Stimulated activated CD8-positive, alpha-beta memory T cell treated with anti-CD3 and anti-CD28 coated beads, Interleukin-4, amount 100 ng/mL, for 1 hour (primary cell): ENCODE measurements at places on chromosomes 3 and 15.

DNA sequence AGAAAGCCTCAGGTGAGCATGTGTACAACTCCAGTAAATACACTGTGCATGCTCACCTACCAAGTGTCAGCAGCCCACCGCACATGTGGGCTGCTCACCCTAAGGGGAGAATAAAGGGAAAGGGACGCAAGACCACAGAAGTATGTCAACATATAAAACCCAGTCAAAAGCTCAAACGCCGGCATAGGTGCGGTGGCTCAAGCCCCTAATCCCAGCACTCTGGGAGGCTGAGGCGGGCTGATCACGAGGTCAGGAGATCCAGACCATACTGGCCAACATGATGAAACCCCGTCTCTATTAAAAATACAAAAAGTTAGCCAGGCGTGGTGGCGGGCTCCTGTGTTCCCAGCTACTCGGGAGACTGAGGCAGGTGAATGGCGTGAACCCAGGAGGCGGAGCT lies 732.1 kb downstream of the ZPLD1 start:
- DNase-seq: no peak

GRCh38 chr3:49536875-49537533 lies 17.3 kb upstream of the BSN start:
- no peak for DNase-seq

DNA sequence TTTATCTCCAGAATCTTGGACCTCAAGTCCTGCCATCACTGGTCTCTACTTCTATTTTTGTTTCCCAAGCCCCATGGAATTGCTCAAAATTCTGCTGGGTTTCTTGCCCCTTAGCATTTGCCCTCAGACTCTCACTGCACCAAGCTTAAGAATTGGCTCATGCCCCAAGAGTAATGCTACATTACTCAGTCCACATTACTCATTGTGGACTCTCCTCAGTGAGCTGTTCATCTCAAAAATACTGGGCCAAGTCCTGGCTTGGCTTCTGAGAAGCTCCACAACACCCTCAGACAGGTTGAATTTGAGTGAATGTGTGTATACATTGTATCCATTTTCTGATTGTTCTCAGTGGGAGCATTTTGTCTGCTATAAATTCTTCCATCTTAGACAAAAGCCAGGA lies 364.4 kb upstream of the ARHGEF26 start:
- no peak for DNase-seq

- no peak for DNase-seq
Measured at GRCh38 chr3:7760718-7761117, 740.9 kb upstream of the LMCD1 start.

GRCh38 chr15:26171266-26171665 lies 308.1 kb upstream of the ATP10A start:
- DNase-seq: no peak

- no peak for DNase-seq
Measured at GRCh38 chr3:23489300-23490158, 286.4 kb downstream of the UBE2E2 start.

DNA sequence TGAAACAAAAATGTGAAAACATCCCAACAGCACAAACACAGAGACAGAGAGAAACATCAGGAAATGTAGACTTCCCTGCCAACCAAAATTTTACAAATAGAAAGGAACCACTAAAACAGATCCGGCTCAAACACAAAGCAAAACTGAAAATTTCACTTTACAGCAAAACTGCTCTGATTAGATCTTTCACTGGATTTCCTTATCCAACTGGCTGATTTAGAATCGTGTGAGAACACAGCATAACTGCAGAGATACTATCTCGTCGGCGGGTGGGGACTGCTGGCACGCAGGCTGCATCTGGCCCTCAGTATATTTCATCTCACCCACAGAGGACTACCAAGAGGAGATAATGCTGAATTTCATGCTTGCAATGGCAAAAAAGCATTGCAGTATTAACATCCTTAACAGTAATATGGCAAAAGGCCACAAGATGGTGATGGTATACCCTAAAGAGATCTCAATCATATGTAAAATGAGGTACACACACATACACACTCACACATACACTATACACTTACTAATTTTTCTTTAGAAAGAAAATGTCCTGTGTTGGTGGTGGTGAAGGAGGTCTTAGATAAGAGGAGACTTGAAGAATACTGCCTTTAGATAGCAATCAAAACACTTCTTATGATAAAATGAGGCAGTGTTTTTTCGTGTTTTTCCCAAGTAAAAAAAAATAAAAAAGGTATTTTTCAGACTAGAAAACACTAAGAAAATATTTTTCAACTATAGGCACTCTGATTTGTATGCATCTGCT lies 10.6 kb upstream of the LEO1 start:
- DNase-seq: no peak

DNA sequence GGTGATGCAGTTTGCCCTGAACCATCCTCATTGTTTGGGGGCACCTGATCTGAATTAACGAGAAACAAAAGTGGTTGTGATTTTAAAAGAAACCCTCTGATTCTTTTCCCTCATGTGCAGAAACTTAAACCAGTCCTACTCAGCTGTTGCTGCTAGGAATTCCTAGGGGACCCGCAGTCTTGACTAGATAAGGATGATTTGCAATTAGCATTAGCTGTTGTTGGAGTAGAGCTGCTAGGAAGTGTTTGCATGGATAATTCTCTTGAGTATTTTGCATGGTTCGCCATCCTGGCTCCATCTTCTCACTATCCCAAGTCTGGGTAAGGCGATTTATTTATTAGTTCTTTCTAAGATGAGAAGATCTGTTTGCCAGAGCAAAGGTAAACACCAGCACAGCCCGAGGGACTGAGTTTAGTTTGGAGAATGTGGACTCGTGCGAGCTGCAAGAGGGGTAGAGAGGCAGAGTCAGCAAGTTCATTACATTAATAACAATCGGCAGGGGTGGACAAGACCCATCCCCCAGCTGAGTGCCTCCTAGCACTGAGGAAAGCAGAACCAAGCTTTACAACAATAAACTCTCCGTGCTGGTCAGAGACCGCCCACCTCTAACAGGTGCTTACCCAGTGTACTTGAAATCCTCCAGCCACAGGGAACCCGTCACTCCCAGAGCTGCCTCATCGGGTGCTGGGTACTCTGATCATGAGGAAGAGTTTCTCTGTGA lies 4.1 kb downstream of the FGD5 start:
- no peak for DNase-seq

GRCh38 chr3:124351430-124352148 lies 359.7 kb upstream of the ROPN1 start:
- no peak for DNase-seq

- DNase-seq: no peak
Measured at GRCh38 chr3:180467177-180467576, 134.8 kb upstream of the TTC14 start.

DNA sequence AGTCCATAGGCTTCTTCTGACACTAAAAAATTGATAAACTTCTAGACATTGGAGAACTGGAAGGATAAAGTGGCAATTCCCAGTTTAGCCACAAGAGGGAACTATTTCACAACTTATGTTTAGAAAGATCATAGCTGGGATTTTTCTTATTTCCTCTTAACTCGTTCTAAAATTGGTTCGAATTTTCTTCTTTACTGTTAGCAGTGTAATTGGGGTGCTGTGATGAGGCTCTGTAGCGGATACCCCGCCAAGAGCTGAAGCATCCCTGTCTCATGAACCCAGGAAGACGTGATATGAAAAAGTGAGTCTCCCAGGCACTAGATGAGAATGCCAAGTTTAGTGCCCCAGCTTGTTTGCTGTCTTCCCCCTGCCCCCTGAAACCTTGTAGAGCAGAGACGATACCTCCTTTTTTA lies 85.1 kb downstream of the PDCD6IP start:
- no peak for DNase-seq

DNA sequence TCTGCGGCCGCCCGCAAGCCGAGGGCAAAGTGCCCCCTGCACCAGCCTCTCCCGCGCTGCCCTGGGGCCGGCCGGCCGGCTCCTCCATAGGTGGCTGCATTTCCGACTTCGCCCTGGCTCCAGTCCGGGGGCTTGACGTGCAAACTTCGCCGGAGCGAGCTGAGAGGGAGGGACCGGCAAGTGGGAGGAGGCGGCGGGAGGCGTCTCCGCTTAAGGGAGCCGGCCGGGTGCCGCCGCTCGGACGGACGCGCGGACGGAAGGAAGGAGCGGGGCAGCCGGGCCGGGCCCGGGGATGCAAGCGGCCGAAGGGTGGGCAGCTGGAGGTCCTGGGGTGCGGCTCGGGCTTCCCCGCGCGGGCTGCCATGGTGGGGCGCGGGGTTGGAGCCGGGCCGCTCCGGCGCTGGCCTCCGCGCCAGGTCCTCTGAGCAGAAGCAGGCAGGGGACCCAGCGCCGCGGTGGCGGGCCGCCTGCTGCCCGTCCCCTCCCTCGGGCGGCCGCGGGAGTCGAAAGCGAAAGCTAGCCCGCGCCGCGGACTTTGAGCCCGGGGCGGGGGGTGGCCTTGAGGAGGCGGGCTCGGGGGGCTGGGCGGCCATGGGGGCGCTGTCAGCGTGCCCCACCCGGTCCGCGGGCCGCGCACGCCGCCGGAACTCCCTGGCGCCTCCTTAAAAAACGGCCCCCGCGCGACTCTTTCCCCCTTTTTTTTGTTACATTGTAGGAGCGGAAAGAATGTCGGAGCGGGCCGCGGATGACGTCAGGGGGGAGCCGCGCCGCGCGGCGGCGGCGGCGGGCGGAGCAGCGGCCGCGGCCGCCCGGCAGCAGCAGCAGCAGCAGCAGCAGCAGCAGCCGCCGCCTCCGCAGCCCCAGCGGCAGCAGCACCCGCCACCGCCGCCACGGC lies at the start of gene SCAANT1:
Gene SCAANT1, minus strand, starts transcription at position 511 of the 895 bp plus-strand sequence.
- peak; percentile 66 for DNase-seq

GRCh38 chr15:76939715-76940114 lies 8.2 kb downstream of the RCN2 start:
- no peak for DNase-seq

DNA sequence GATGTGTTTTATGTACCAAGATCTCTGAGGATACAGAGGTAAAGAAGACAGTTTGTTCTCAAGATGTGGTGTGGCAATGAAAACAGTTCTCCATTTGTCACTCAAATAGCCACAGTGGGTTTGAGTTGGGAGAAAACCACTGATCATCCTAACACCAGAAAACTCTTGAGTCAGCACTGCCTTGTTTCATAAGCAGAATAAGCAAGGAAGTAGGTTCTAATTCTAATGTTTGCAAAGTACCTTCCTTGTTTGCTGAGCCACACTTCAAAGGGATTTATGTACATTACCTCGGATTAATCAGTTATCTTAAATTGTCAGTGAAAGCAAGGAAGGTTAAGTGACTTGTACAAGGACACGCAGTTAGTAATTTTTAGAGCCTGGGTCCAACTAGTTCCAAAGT lies 107.8 kb upstream of the BOC start:
- DNase-seq: no peak

DNA sequence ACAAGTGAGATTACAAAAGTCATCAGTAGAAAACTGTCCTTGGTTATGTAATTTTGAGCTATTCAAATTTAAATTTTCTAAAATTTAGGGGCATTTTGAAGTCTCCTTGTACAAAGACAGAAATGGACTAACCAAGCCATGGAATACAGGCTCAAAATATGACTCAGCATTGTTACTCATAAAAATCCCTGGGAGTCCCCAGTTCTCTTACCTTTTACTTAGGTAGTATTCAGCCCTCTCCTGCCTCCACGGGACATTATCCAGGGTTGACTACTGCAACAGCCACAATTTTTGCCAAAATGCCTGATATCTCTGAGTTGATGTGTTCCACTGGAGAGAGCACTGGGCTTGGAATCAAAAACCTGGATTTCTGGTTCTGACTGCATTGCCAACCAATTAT lies 25.0 kb downstream of the CLDN18 start:
- DNase-seq: no peak

- DNase-seq: no peak
Measured at GRCh38 chr3:129199366-129199765, 15.7 kb upstream of the CNBP start.

DNA sequence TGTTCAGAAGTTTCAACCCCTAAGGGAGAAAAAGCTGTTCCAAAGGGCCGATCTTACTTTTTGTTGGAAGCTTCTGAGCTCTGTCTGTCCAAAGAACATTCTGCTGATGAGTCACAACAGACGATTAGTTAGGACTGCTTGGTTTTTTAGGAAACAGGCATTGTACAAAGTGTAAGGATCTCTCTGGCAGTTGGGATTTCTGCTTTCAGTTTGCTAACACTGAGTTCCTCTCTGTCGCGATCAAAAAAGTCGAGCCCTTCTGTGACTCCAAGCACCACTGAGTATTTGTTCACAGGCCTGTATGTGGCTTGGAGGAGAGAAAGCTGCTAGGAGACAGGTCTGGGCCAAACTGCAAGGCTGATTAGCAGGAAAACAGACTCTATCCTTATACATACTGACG lies 91.8 kb upstream of the PFN2 start:
- no peak for DNase-seq

- DNase-seq: no peak
Measured at GRCh38 chr3:177673112-177673914, 476.0 kb upstream of the TBL1XR1 start.

DNA sequence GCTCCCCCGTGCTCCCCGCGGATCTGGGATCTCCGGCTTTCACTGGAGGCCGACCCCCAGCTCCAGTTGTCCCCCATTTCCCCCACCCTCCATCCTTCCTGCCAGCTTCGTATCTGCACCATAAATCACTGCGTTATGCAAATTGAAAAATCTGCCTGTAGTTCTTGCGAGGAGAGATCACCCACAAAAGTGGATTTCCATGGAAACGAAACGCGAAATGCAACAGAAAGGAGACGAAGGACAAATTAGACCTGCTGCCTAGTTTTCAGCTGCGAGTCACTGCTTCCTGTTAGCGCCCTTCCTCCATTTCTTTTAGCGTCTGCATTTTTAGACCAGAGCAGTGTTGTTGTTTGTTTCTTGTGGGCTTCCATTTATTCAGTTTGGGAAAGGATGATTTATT lies 127.1 kb upstream of the ATP10A start:
- DNase-seq: no peak

DNA sequence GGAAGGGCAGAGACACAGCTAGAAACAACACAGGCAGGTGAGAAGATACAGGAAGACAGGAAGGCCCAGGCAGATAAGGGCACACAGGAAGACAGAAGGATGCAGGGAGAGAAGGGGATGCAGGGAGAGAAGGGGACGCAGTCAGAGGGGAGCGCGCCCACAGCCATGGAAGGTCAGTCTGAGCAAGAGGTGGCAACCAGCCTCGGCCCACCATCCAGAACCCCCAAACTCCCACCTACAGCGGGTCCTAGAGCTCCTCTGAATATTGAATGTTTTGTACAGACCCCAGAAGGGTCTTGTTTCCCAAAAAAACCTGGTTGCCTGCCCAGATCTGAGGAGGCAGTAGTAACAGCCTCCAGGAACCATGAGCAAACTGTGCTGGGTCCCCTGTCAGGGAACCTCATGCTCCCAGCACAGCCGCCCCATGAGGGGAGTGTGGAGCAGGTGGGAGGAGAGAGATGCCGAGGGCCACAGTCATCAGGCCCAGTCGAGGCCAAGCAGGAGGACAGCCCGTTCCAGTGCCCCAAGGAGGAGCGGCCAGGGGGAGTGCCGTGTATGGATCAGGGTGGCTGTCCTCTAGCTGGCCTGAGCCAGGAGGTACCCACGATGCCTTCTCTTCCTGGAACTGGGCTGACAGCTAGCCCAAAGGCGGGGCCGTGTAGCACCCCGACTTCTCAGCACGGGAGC lies 27.6 kb upstream of the SLC28A1 start:
- DNase-seq: no peak

GRCh38 chr3:119620899-119621298 lies 23.2 kb downstream of the PLA1A start:
- DNase-seq: no peak

GRCh38 chr3:181691901-181692300 lies 19.8 kb upstream of the SOX2 start:
- no peak for DNase-seq

GRCh38 chr3:54356261-54357045 lies 234.1 kb downstream of the CACNA2D3 start:
- no peak for DNase-seq
